Ascending aorta (tissue), 2 donors: ENCODE measurements at places on chromosomes 5 and 9. TPM values are rescaled to one million over a fixed set of nuclear protein-coding genes. Genes with fewer than 3 reads are reported as not detected.

DNA sequence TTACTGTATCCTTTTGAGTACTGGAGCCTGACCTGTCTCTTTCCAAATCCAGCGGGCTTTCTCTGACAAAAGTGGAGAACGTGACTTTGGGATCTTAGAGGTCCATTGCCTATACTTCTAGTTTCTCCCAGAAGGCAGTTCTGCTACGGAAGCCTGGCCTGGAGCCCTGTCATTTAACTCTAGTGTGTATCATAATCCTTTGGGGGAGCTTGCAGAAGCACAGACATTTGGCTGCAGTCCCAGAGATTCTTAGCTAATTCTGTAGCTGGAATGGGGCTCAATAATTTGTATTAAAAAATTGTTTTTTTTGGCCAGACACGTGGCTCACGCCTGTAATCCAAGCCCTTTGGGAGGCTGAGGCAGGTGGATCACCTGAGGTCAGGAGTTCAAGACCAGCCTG lies 3.0 kb downstream of the HARS2 start:
- H3K27me3 ChIP-seq: no peaks in the 10 kb centered on the region
- peaks cover 25% of the 10 kb centered on the region for H3K4me1 ChIP-seq
- H3K27ac ChIP-seq: no peak overlapping the region
- no peak overlapping the region for H3K4me3 ChIP-seq
- peaks cover 48% of the 10 kb centered on the region for H3K36me3 ChIP-seq
- DNase-seq: no peak

- H3K27ac ChIP-seq: no peak overlapping the region
- H3K4me1 ChIP-seq: no peaks in the 10 kb centered on the region
- no peak overlapping the region for H3K4me3 ChIP-seq
- no peaks in the 10 kb centered on the region for H3K27me3 ChIP-seq
- no peak for DNase-seq
Observed at GRCh38 chr9:37251452-37251851, 131.1 kb downstream of the ZCCHC7 start.

DNA sequence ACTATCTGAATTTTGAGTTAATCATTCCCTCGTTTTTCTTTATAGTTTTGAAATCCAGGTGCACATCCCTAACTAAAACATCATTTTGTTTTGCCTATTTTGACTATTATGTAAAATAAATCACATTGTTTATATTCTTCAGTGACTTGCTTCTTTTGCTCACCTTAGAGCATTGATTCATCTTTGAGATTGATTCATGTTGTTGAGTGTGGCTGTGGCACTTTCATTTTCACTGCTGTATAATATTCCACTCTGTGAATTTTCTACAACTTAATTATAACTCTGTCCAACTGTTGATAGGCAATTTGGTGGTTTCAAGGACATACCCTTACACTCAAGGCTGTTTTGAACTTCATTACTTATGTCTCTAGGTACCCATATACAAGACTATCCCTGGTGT lies 12.5 kb downstream of the NKX2-5 start:
- no peak overlapping the region for H3K4me3 ChIP-seq
- H3K36me3 ChIP-seq: no peaks in the 10 kb centered on the region
- no peak overlapping the region for H3K27ac ChIP-seq
- no peaks in the 10 kb centered on the region for H3K4me1 ChIP-seq

GRCh38 chr5:89374818-89375521 lies 492.0 kb upstream of the MEF2C start:
- no peak overlapping the region for H3K4me3 ChIP-seq
- H3K27me3 ChIP-seq: no peaks in the 10 kb centered on the region
- DNase-seq: no peak
- no peaks in the 10 kb centered on the region for H3K36me3 ChIP-seq
- H3K27ac ChIP-seq: no peak overlapping the region

DNA sequence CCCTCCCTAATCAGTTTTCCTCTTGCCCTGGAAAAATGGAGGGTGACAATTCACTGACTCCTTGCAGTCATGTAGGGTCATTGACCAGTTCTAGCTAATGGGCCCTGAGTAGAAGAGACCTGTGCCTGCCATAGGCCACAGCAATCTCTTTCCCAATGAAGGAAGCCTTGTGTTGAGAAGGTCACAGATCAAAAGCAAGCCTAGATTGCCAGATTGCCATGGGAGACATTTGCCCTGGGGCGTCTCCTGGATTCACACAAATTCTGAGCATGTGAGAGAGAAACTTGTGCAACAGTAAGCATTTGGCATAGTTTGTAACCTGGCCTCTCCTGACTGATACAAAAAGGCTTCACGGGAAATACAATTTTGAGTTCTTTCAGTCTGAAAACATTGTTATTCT lies 148.0 kb downstream of the NUDT12 start:
- no peaks in the 10 kb centered on the region for H3K4me1 ChIP-seq
- no peak overlapping the region for H3K27ac ChIP-seq
- no peak for DNase-seq
- no peaks in the 10 kb centered on the region for H3K36me3 ChIP-seq

DNA sequence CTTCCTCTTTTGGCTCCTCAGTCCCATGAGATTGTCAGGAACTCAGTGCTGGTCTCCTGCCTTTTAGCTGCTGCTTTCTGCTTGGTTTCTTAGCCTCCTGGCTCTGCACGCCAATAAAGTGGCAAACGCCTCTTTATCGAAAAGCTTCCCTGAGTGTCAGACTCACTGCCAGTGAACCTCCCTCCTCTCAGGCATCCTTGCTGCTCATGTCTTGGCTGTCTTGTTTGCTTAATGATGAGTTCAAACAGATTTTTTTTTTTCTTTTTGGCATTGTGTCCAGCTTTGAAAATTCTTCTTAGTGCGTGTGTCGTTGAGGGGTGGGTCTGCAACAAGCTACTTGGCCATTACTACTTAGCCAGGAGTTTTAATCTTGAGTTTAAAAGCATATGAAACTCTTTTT lies 14.9 kb downstream of the RASGRF2 start:
- H3K36me3 ChIP-seq: no peaks in the 10 kb centered on the region
- no peaks in the 10 kb centered on the region for H3K27me3 ChIP-seq
- H3K4me1 ChIP-seq: no peaks in the 10 kb centered on the region
- DNase-seq: no peak
- H3K4me3 ChIP-seq: no peak overlapping the region

- no peaks in the 10 kb centered on the region for H3K4me1 ChIP-seq
- no peaks in the 10 kb centered on the region for H3K36me3 ChIP-seq
- H3K27me3 ChIP-seq: no peaks in the 10 kb centered on the region
Observed at GRCh38 chr5:83124593-83124992, 47.2 kb downstream of the XRCC4 start.

- H3K36me3 ChIP-seq: no peaks in the 10 kb centered on the region
- H3K27ac ChIP-seq: no peak overlapping the region
- no peak overlapping the region for H3K4me3 ChIP-seq
- no peaks in the 10 kb centered on the region for H3K27me3 ChIP-seq
- DNase-seq: no peak
Observed at GRCh38 chr5:156330141-156330870, 3.3 kb downstream of the SGCD start.

- DNase-seq: no peak
- no peak overlapping the region for H3K4me3 ChIP-seq
- no peaks in the 10 kb centered on the region for H3K27me3 ChIP-seq
Observed at GRCh38 chr9:132054024-132054423, 25.6 kb downstream of the MED27 start.

GRCh38 chr9:116333254-116333653 lies 179.7 kb downstream of the PAPPA start:
- no peaks in the 10 kb centered on the region for H3K27me3 ChIP-seq
- H3K4me1 ChIP-seq: no peaks in the 10 kb centered on the region
- H3K4me3 ChIP-seq: no peak overlapping the region
- no peak for DNase-seq

- no peaks in the 10 kb centered on the region for H3K4me1 ChIP-seq
- no peaks in the 10 kb centered on the region for H3K27me3 ChIP-seq
- no peak overlapping the region for H3K4me3 ChIP-seq
- no peaks in the 10 kb centered on the region for H3K36me3 ChIP-seq
- H3K27ac ChIP-seq: no peak overlapping the region
- no peak for DNase-seq
Observed at GRCh38 chr5:1027631-1028441, 19.2 kb downstream of the NKD2 start.

DNA sequence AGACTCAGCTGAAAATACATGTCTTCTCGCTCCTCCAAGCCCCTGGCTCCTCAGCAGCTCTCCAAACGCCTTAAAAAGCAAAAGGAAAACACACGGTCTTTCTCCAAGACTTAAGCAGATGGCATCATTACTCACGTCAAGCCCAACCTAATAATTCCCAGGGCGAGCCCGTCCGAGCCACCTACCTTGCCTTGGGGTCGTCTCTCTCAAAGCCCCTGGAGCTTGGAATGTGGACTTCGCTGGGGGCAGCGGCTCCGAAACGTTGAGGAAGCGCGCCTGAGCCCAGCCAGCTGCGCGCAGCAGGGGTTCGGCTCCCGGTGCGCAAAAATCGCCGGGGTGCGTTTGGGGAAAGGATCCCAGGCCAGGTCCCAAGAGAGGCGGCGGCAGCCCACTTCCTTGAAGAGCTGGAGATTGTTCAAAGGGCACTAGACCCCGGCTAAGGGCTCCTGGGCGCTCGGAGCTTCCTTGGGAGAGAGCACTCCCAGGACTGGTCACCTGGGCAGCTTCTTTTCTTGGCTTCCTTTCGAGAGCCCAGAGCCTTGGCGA lies 395 bp downstream of the DRD1 start:
- H3K36me3 ChIP-seq: no peaks in the 10 kb centered on the region
- no peak for DNase-seq
- peak overlapping the region; percentile 73 for H3K4me3 ChIP-seq
- no peak overlapping the region for H3K27ac ChIP-seq
- H3K4me1 ChIP-seq: peaks cover 3% of the 10 kb centered on the region

- no peak overlapping the region for H3K27ac ChIP-seq
- H3K27me3 ChIP-seq: no peaks in the 10 kb centered on the region
- no peak overlapping the region for H3K4me3 ChIP-seq
- no peak for DNase-seq
- H3K4me1 ChIP-seq: no peaks in the 10 kb centered on the region
- H3K36me3 ChIP-seq: peaks cover 22% of the 10 kb centered on the region
Observed at GRCh38 chr9:5718296-5719032, 89.6 kb downstream of the RIC1 start.

DNA sequence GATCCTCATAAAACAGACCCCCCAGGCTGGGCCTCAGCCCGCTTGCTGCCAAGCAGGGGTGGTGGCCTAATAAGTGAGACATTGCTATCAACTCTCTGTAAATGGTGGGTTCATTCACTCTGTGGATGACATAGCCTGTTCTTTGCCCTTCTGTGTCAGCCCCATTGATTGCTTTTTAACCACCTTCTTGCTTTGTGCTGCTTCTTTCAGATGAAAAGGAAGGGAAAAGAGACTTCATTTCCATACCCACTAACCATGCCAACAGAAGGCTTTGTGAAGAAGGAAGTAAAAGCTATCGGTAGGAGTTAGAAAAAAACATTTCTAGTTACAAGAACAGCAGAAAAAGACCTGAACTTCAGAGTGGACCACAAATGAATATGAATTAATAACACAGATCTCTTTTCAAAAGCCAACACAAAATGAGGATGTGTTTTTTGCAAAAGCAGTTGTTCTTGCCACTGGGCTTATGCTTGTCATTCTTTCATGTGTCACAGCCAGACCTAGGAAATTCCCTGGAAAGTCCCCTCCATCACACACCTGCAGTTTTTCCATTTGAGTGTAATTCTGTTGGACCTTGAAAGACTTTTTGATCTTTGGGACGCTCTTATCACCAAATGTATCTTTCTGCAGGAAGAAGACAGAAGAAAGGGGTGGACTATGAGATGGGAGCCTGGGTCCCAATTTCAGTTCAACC lies 507.7 kb downstream of the CCDC171 start:
- H3K27me3 ChIP-seq: no peaks in the 10 kb centered on the region
- no peaks in the 10 kb centered on the region for H3K36me3 ChIP-seq
- DNase-seq: no peak
- H3K27ac ChIP-seq: no peak overlapping the region
- H3K4me1 ChIP-seq: no peaks in the 10 kb centered on the region
- H3K4me3 ChIP-seq: no peak overlapping the region

DNA sequence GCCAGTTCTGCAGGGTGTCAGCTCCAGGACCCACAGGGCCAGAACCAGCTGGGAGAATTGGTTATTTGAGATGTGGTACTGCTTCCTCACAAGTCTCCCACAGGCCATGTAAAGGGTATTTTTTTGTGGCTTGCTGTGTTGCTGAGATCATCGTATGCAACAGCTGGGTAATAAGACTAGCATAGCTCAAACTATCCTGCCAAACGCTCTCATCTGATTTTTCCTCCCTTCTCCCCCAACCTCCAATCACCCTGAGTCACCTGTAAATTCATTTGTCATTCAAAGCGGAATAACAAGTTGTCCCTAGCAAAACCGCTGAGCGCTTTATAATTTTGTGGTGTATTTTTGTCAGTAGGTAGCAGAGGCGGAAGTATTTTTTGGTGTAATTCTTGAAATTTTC lies 63.2 kb downstream of the NSG2 start:
- H3K4me1 ChIP-seq: no peaks in the 10 kb centered on the region
- DNase-seq: no peak
- H3K27me3 ChIP-seq: no peaks in the 10 kb centered on the region
- no peaks in the 10 kb centered on the region for H3K36me3 ChIP-seq

SLC34A3 gene
- not detected for total RNA-seq

SPATA6L gene
- not detected for total RNA-seq

DNA sequence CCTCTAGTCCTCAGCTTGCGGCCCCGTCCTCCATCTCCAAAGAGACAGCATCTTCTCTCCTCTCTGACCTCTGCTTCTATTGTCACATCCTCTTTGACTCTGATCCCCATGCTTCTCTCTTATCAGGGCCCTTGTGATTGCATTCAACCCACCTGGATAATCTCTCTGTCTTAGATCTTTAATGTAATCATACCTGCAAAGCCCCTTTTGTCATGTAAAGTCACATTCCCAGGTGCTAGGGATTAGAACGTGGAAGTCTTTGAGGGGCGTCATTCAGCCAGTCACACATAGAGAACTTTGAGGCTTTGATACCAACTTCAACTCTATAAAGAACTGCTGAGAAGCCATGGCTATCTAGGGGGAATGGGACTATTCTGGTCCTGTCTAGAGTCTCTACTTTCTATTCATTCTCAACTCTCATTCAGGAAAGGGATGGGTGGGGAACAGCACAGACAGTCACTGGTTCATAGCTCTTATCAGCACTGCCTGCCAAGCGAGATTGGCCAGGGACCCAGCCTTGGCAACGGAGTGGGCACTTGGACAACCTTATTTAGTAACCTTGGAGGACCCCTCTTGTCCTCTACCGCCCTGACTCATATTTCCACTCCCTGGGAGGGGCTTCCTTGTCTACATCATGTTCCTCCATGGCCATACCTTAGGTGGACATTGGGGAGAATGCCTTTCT lies 29.0 kb downstream of the TAS2R1 start:
- no peaks in the 10 kb centered on the region for H3K36me3 ChIP-seq
- no peaks in the 10 kb centered on the region for H3K4me1 ChIP-seq
- no peak overlapping the region for H3K27ac ChIP-seq
- no peak for DNase-seq
- no peaks in the 10 kb centered on the region for H3K27me3 ChIP-seq
